ENCODE measurements at places on chromosomes 6 and 20.
A peak's percentile ranks its signal among the peaks of the same experiment; 100 is the strongest.

- DNase-seq: no peak
Observed at GRCh38 chr6:155377061-155377460, 62.8 kb upstream of the TFB1M start.

DNA sequence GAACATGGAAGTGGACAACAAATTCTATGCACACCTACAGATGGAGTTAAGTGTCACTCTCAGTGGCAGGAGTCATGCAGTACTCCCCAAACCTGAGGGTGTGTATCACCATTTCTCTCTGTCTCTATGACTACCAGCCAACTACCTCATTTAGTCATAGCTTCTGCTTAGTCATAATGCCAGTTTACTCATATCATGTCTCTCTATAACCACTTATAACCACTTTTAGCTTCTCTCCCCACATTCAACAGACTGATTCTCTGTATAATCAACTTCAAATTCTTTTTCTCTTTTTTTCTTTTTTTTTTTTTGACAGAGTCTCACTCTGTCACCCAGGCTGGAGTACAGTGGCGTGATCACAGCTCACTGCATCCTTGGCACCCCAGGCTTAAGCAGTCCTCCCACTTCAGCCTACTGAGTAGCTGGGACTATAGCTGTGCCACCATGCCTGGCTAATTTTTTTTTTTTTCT lies 13.8 kb upstream of the GTF3C6 start:
- peak; percentile 73 for DNase-seq

- DNase-seq: no peak
Observed at GRCh38 chr6:34549026-34549803, 6.9 kb downstream of the SPDEF start.

GRCh38 chr6:111150577-111150976 lies 63.3 kb downstream of the SLC16A10 start:
- no peak for DNase-seq

DNA sequence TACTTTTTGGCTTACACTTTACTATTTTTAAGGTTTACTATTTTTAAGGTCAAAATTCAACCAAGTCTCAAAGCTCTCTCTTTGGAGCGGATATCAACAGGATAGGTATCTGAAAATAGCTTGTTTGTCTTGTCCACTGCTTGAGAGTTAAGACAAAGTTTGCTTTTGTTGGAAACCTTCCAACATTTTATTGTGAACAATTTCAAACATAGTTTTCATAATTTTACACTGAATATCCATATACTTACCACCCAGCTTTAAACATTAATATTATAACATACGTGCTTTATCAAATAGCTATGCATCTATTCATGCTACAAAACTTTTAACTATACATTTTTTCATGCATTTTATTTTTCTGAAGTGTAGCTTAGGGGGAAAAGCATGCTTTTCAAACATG lies 109.9 kb downstream of the FYN start:
- DNase-seq: no peak

- DNase-seq: no peak
Observed at GRCh38 chr6:126204598-126204997, 135.3 kb upstream of the CENPW start.

DNA sequence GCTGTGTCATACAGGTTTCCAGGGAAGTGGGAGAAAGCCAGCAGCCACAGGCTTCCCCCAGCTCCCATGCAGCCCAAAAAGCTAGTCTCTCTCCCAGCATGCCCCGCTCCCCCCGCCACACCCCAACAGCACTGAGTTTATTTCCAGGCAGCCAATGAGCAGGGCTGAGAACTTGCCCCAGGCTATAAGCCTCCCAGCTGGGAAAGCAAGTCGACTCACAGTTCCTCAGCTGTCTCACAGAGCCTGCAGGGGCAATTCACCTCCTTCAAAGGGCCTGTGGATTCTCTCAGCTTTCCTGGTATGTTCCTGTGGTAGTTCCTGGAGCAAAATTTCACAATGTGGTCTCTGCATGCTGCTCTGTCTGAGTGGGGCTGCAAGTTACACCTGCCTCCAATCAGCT lies 34.2 kb downstream of the PAX1 start:
- no peak for DNase-seq

DNA sequence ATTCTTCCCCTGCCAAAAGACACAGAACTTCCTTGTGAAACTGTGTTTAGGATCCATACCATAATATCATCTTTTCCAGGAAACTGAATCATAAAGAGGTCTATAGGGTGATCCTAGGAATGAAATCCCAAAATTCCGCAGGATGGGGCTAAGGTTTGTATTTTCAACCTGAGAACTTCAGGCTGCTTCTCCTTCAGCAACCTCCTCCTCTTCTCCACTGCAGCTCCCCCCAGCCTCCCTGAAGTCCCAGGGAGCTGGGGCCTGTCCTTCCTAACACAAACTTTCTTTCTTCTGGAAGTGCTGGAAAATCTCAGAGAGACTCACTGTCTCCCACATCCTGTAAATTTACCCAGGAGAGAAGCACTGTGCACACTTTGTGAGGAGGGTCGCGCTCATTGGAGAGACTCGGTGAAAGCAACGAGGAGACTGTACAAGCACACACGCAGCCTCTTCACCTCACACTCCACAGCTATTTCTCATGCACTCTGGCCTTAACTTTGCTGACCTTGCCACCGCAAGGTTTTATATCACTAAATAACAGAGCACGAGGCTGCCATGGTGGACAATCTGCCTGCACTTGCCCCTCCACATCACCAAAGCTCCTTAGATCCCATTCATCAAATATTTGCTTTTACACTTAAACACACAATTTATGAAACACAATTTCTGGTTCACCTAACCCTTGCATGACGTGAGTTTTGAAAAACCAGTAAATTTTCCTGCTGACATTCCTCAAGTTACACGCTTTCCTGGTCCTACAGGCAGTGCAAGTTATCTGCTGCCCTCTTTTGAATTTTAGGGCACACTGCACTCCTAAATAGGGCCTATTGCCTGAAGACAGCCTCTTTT lies 14.3 kb downstream of the ID4 start:
- no peak for DNase-seq

DNA sequence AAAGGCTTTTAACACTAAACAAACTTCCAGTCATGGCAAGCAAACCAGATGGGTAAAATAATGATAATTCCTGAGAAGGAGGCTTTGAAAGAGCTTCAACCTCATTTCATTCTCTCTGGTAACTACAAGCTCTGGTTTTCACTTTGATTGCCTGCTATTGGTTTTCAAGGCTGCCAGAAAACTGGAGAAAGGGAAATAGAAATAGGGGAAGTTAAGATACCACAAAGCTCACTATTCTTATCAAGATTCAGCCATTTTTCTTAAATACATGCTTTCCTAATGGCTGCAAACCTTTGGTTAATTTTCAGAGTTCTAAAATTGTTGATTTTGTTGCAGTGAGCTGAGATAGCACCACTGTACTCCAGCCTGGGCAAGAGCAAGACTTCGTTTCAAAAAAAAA lies 42.5 kb upstream of the NELFCD start:
- DNase-seq: no peak

- DNase-seq: no peak
Observed at GRCh38 chr6:93040375-93040774, 379.0 kb downstream of the EPHA7 start.

DNA sequence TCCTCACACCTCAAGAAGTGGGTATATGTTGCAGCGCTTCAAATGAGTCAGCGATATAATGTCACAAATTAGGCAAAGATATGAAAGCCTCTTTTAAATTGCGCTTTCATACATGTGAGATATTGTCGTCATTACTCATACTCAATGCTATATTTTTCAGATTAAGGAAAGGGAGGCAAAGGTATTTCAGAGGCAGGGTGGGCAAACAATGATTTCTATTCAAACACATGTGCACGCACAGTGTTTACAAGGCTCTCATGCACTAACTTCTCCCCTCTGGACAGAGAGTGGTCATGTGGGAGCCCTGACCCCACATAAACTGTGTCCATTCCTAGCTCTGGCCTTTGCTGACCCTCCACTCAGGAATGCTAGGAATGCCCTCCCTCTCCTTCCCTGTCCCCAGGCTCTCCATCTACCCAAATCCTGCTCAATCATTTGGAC lies 112.1 kb upstream of the TMEM170B start:
- no peak for DNase-seq

DNA sequence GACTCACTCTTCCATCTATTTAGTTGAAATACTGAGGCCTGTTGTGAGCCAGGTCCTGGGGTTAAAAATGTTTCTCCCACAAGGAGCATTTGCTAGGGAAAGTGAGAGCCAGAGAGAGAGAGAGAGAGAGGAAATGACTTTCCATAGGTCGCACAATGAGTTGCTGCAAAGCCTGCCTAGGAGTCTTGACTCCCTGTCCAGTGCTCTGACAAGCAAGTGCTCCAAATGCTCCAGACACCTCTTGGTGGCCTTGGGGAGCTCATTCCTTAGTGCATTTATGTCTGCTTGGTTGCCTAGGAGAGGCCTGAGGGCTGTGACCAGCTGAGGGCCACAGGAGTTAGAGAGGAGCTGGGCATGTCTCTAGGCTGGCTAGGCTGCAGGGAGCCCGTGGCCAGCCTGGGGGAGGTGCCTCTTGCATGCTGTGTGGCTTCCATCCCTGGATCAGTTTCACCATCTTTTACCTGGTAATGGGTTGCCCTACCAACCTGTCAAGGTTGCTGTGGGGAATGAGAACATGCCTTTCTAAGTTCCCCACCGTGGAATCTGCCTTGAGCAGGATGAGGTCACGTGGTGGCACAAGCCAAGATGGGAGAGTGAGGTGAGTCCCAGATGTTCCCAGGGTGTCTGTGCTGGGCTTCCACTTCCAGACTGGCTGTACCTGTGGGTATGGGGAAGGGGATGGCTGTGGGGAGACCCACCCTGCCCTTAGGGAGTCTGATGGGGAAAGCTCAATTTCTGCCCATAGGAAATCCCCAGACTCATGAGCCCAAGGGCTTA lies 105.0 kb downstream of the VEGFA start:
- DNase-seq: no peak

GRCh38 chr6:123201869-123202372 lies 205.9 kb downstream of the CLVS2 start:
- no peak for DNase-seq

DNA sequence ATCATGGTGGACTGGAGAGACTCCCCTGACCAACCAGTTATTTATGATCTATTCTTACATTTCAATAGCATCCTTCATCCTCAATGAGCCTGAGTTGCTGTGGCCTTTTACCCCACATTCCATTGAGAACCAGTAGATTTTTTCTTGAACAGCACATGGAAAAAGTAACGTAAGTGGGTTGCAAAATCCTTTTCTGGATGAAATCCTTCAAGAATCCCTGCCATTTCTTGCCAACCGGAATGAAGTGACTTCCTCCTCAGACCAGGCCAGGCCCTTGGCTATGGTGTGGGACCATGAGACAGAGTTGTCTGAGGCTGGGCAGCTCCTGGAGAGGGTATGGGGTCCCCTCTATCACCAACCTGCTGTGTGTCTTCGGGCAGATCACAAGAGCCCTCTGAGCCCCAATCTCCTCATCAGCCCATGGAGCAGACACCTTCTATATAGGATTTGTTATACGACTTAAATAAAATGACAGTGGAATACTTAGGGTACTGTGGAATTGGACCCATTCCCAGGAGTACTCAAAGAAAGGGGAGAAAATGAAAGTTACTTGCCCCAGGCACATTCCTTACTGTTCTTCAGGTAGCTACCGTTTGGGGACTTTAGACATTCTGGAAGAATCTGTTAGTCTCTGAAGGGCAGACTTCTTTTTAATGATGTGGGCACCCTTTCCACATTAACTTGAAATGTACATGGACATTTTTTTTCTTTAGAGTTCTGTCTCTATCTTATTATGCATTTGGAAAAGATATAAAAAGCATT lies 10.9 kb downstream of the EYA2 start:
- no peak for DNase-seq

- DNase-seq: no peak
Observed at GRCh38 chr20:47117773-47118172, 223.1 kb downstream of the EYA2 start.

GRCh38 chr6:126182650-126183311 lies 157.1 kb upstream of the CENPW start:
- DNase-seq: no peak

DNA sequence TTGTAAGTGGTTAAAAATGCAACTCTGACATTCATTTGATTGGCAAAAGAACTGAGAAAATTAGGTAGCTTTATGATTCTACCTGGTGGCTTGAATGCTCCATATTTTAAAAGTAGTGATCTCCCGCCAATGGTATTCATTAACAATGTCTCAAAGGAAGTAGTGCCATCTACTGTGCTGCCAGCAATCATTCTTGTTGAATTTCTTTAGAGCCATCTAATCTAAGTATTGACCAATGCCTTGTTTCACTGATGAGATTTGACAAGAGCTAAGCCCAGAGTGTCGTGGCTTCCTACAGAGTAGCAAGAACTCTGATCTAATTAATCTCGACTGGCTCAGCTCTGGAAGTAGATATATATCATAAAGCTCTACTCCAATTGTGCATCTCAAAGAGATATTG lies 696.7 kb downstream of the C6orf118 start:
- no peak for DNase-seq

- no peak for DNase-seq
Observed at GRCh38 chr6:169172946-169173345, 80.7 kb downstream of the THBS2 start.

DNA sequence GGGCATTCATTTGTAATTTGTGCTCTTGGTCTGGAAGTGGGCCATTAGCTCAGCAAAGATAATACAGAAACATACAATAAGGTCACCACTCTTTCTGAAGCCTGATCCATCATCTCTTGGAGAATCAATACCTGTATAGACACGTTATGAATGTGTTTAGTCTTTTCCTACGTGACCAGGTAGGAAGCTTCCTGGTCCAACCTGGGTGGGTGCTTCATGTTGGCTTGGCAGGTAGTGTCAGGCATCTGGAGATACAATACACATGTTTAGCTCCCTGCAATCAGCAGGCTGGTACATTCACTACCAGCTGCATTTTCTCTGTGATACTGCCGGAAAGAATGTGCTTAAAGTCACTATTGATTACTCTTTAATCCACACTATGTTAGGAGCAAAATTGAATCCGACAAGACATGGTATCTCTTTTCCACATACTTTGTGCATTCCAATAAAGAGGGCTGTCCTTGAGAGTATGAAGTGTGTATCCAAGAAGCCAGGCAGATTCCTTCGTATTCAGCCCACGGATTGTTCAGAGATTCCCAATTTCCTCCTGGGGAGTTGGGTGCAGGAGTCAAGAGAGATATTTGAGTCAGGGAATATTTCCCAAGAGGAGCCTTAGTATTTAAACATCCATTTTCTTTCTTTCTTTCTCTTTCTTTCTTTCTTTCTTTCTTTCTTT lies 49.9 kb upstream of the RANBP9 start:
- no peak for DNase-seq

DNA sequence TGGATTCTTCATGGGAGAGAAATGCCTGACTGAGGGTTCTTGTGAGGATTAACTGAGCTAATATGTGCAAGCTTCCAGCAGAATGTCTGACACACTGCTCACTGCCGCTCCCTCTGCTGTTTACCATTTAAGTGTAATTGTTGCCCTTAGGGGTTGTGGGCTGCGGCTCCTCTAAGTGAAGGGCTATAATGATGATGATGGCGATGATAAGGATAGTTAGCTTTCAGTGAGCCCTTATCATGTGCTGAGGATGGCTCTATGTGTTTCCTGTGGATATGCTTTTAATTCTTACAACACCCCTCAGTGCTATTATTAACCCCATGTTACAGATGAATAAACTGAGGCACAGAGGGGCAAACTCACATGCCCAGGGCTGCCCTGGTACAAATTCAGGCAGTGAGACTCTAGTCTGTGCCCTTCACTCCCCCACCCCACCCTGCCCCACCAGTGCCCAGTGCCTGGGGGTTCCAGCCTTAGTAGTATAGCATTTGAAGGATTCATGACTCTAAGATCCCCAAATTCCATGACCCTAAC lies 33.4 kb downstream of the TGM2 start:
- no peak for DNase-seq

GRCh38 chr20:22719167-22719591 lies 134.8 kb upstream of the FOXA2 start:
- DNase-seq: no peak

- no peak for DNase-seq
Observed at GRCh38 chr6:78910591-78911171, 43.3 kb downstream of the IRAK1BP1 start.
